ENCODE measurements at places on chromosomes 1 and 21.

DNA sequence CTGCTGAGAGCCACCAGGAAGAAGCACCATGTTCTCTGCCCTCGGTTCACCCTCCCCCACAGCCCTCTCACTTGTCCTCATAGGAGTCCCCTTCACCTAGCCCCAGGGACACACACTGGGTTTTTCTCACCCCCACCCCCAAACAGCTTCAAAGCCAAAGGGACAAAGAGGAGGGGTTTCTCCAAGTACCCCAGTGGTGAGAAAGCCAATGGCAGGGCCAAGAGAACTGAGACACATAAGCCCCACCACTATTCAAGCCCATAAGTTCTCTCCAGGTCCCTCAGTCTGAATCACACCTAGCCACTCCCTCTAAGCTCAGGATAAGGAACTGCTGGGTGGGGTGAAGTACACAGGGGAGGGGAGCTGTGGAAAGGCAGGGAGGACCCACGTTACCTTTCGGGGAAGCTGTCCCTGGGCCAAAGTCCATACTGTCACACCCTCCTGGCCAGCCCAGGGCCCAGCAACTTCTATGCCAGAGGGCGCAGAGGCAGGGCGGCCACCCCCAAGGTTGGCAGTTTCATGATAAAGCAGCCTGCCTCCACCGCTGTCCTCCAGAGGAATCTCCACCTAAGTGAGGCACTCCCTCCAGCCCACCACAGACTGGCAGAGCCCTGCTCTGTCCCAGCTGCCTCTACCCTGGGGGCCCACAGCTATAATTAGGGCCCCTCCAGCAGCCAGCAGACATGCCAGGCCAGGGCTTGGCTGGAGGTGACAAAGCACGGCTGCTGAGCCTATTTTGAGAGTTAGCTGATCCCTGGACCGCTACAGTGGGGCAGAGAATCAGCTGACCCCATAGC is 39.0 kb upstream of the PPP1R15B start:
- DNase-seq = no peak

GRCh38 chr1:248852481-248853405 is 6.1 kb downstream of the ZNF692 start:
- DNase-seq = no peak

- DNase-seq = no peak
Observed at GRCh38 chr1:941588-942383, 17.3 kb downstream of the NOC2L start.

DNA sequence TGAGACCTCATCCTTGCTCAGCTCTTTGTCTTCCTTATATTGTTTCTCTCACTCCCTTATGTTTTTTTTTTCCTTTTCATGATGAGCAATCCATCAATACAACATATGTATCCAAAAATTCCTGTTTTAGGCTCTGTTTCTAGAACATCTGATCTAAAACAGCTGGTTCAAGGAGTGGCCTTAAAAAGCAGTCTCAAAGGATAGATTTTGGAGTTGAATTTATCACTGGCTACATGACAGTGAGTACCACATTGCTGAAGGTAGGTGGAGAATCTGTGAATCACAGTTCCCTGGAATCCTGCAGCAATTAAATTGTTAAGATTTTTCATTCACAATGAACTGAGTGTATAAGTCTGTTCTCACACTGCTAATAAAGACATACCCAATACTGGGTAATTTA is 155.8 kb upstream of the ADAMTS5 start:
- DNase-seq = no peak
